ENCODE measurements at places on chromosomes 6 and 20.

- H3K27ac ChIP-seq = no peak overlapping the region
- H3K4me3 ChIP-seq = no peak overlapping the region
- no peaks in the 10 kb centered on the region for H3K36me3 ChIP-seq
- no peaks in the 10 kb centered on the region for H3K4me1 ChIP-seq
- DNase-seq = no peak
These were observed 87.2 kb downstream of the PRND start for GRCh38 chr20:4808872-4809271.

- H3K4me3 ChIP-seq = no peak overlapping the region
- H3K4me1 ChIP-seq = peaks cover 88% of the 10 kb centered on the region
- H3K27me3 ChIP-seq = no peaks in the 10 kb centered on the region
- no peak for DNase-seq
These were observed 19.3 kb downstream of the JPH2 start for GRCh38 chr20:44167736-44168135.

DNA sequence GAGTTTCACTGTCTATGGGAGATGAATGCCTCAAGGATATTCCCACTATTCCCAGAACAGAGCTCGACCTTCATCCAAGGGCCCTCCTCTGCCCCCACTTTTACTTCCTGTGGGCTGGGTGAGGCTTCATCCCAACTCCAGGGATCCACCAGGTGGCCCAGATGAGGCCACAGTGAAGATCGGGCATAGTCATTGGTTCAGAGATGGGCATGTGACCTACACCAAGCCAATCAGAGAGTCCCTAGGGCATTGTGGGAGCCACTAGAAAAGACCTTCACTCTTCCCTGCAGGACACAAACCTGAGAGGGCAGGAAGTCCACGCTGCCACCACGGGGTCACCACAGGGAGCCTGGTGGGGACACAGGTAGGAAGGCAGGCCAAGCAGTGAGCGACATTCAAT lies 72.9 kb upstream of the SLC22A16 start:
- H3K36me3 ChIP-seq = no peaks in the 10 kb centered on the region
- H3K27me3 ChIP-seq = no peaks in the 10 kb centered on the region
- peaks cover 30% of the 10 kb centered on the region for H3K4me1 ChIP-seq
- no peak overlapping the region for H3K4me3 ChIP-seq

GRCh38 chr6:44665683-44666082 lies 278.2 kb downstream of the CDC5L start:
- no peak for DNase-seq
- H3K4me1 ChIP-seq = peaks cover 33% of the 10 kb centered on the region
- no peaks in the 10 kb centered on the region for H3K36me3 ChIP-seq
- H3K27ac ChIP-seq = no peak overlapping the region
- no peak overlapping the region for H3K4me3 ChIP-seq
- no peaks in the 10 kb centered on the region for H3K27me3 ChIP-seq

DNA sequence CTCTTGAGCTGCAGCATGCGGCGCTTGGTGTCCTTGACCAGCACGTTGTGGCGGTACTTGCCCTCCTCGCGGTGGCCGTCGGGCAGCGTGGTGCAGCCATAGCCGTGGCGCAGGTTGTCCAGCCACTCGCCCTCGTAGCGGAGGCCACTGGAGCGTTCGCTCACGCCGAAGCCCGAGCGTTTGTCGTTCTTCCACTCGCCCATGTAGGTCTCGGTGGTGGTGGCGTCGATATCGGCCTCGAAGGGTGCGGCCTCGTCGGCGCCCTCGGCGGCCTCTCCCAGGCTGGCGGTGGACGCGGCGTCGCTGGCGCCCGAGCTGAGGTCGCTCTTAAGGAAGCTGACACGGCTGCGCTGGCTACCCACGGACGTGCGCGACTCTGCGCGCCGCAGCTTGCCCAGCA lies 27.3 kb downstream of the JPH2 start:
- no peaks in the 10 kb centered on the region for H3K27me3 ChIP-seq
- peaks cover 16% of the 10 kb centered on the region for H3K36me3 ChIP-seq

DNA sequence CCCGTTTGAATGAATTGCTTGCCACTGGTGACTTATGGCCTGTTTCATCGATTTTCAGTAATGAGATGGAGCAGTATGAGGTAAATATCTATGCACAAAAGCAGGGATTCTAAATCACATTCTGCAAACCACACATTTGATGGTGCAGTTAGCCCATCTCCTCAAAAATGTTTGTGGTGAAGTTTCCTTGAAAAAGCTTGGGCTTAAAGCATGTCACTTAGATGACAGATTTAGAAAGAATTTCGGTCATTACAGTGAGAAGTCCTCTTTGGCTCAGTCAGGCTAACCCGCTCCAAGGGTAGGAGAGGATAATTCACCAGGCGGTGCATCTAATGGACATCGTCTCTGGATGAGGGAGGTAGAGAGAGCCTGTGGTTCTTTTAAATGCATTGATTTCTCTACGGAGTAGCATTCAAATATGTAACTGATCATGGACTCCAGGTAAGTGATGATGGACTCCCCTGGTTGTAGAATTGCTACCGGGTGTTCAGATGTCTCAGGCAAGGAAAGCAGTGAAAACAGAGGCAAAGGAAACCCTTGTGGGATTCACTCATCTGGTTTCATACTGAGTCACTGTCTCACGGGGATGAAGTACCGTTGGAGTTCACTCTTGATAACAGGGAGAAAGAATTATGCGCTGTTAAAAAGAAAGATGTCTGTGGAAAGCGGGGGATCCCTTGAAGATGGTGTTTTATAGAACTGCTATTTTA lies 65.3 kb downstream of the AIG1 start:
- no peak overlapping the region for H3K27ac ChIP-seq
- H3K4me3 ChIP-seq = no peak overlapping the region
- no peak for DNase-seq
- H3K36me3 ChIP-seq = peaks cover 24% of the 10 kb centered on the region

GRCh38 chr6:56043076-56043475 lies 167.7 kb upstream of the BMP5 start:
- H3K4me3 ChIP-seq = no peak overlapping the region
- no peak overlapping the region for H3K27ac ChIP-seq
- no peaks in the 10 kb centered on the region for H3K36me3 ChIP-seq
- no peaks in the 10 kb centered on the region for H3K4me1 ChIP-seq

Measured in PC-9 (cell line).